NCI-H69 (cell line): ENCODE measurements at places on chromosomes 12 and 14.

DNA sequence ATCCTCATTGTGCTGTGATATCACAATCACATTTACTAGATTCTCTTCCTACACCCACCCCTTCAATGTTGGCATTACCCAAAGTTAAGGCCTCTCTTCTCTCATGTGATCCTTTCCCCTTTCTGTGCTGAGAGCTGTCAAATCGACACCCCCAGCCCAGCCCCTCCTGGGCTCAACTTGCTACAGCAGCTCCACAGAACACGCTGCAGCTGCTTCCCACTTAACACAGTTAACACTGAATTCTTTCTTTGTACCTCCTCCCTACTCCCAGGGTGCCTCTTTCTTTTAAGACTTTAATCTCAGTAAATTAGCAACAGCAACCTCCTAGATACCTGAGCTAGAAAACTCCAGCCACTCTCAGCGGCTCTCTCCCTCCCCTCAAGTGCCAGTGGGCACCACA lies 17.8 kb downstream of the SPTB start:
- DNase-seq: no peak

- DNase-seq: no peak
These were observed 32.4 kb downstream of the FERMT2 start for GRCh38 chr14:52918486-52918885.

GRCh38 chr12:20487519-20487918 lies 119.2 kb downstream of the PDE3A start:
- no peak for DNase-seq

- no peak for DNase-seq
These were observed 40.5 kb downstream of the GALC start for GRCh38 chr14:87952307-87953094.

- no peak for DNase-seq
These were observed 87.4 kb upstream of the FZD10 start for GRCh38 chr12:130074661-130075406.

DNA sequence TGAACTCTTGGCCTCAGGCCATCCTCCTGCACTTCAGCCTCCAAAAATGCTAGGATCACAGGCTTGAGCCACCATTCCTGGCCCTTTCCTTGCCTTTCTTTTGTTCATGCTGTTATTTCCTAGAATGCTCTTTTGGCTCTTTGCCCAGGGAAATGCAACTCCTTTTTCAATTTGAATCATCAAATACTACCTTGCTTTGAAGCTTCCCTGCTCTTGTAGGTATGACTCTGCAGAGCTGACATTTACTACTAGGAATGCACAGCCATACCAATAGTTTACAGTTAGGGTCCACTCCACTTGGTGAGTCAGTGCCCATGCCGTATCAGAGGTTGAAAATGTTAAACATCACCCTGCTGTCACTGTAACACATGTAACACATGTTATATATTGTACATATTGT lies 107.0 kb upstream of the CRY1 start:
- peak; percentile 63 for DNase-seq

- DNase-seq: peak; percentile 92
These were observed 106.0 kb downstream of the PELI2 start for GRCh38 chr14:56224229-56224628.

DNA sequence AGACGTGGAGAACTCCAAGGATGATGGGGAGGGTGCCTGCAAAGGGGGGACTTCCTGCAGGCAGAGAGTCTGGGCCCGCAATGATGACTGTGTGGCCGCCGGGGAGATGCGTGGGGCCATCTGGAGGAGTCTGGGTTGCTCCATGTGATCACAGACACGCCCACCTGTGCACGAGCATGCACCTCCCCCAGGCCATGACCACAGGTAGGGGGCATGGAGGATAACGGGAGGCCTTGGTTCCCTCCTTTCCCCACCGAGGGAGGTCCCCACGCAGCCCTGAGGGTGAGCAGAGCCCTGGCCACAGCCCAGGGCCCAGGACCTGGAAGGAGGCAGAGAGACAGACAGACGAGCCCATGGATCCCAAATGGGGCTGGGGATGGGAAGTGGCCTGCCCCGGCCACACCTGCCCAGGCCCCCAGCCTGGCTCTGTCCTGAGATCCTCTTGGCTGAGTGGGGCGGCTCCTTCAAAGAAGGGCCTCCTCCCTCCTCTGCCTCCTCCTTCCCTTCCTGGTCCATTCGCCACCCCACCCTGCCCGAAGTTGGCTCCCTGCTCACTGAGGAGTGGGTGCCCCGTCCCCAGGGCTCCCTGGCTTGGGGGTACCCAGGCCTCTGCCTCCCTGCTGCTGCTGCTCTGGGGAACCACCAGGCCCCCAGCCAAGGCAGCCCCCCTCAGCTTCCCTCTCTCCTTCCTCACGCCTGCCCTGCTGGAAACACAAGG lies 138.2 kb downstream of the CALM1 start:
- no peak for DNase-seq

GRCh38 chr12:12333407-12334366 lies 16.4 kb downstream of the MANSC1 start:
- DNase-seq: peak; percentile 84

DNA sequence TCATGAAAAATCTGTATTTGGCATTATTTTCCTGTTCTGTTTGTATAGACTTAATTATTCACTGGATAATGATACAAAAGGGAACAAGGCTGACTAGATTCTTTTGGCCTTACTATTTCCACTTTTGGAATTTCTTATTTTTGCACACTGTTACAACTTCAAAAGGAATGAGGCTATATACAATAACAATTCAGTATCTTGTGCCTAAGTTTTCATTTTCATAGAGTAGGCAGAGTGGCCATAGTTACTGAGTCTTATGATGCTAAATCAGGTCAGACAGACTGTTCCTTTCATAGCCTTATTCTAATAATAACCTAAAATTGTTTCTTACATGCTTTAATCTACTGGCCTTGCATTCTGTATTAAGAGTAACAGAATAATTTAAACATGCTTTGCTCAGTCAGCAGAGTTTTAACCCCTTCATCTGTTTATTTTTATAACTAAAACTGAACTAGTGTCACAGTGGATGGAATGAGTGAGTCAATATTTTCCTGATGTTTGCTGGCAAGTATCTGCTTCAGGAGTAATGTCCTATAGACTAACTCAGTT lies 10.5 kb downstream of the TTC8 start:
- peak; percentile 51 for DNase-seq

- DNase-seq: peak; percentile 26
These were observed 178.7 kb downstream of the PAWR start for GRCh38 chr12:79512068-79512467.

DNA sequence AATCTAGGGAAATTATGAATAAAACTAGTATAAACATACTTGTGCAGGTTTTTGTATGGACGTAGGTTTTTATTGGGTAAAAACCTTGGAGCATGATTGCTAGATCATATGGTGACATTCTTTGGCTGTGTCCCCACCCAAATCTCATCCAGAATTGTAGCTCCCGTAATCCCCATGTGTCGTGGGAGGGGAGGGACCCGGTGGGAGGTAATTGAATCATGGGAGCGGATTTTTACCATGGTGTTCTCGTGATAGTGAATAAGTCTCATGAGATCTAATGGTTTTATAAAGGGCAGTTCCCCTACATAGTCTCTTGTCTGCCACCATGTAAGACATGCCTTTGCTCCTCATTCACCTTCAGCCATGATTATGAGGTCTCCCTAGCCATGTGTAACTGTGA lies 120.9 kb downstream of the FOXA1 start:
- no peak for DNase-seq

DNA sequence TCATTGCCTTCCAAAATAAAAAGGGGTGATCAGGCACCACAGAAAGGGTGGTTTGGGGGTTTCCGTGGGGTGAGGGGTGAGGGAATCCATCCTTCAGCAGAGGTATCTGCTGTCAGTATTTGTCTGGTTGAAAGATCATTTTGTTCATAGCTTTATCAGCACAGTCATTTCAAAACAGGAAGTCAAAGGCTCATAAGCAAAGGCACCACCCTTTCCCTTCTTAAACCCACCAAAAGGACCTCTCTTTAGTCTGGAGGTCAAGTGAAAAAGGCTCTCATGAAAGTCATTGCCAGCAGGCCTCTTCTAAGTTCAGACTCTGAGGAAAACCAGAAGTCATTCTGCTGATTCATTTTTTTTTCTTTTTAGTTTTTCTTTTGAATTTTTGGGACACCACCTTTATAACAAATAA lies 6.2 kb downstream of the CHST11 start:
- no peak for DNase-seq

- DNase-seq: peak; percentile 82
These were observed 268.7 kb upstream of the PDE3A start for GRCh38 chr12:20099395-20100183.

DNA sequence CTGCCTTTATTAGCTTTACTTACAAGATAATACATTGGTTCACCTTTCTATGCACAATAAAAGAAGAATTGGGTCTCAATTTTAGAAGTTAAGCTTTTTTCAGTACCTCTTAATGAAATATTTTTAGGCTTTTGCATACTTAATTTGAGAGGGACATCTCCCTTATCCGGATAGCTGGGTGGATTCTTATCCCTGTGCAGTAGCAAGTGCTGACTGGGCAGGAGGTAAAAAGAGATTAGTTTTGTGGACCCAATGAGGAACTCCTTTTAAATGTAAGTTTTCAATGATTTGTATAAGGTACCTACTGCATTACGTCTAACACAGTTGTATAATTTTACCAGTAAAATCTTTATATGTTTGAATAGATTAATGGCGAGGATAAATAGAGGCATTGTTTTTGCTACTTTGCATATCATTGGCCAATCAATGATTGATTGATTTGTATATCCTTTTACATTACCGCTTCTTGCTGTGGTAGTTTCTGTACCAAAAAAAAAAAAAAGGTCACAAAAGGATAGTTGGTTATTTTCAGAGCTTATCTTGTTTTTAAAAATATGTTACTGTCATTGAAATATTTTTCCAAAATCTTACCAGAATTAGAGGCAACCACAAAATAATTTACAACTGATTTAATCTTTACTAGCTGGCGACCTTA lies 2.2 kb downstream of the CPSF6 start:
- peak; percentile 1 for DNase-seq

DNA sequence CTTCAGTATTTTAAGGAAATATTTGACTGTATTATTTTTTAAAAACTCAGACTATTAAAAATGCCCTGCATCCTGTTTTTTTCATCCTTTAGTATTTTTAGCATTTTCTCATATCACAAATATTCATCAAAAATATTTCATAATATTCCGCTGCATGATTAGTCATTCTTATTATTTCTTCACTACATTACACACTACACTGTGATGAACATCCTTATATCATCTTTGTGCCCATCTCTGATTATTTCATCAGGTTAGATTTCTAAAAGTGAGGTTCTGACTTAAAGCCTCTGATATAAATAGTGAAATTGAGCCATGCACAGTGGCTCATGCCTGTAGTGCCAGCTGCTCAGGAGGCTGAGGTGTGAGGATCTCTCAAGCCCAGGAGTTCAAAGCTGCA lies 8.1 kb downstream of the COCH start:
- no peak for DNase-seq
